Activated CD8-positive, alpha-beta T cell treated with anti-CD3 and anti-CD28 coated beads for 36 hours (primary cell): ENCODE measurements at places on chromosomes 5 and 9. TPM values are rescaled to one million over a fixed set of nuclear protein-coding genes. Genes with fewer than 3 reads are reported as not detected.

GRCh38 chr5:134458234-134459009 is 46.7 kb upstream of the CDKN2AIPNL start:
- no peak for DNase-seq

GRCh38 chr5:137379555-137380286 is 119.4 kb downstream of the SPOCK1 start:
- no peak for DNase-seq

- DNase-seq = no peak
Measured at GRCh38 chr9:26470284-26470683, 422.3 kb downstream of the CAAP1 start.

GRCh38 chr9:95981761-95982390 is 106.4 kb downstream of the ERCC6L2 start:
- DNase-seq = peak; percentile 29

DNA sequence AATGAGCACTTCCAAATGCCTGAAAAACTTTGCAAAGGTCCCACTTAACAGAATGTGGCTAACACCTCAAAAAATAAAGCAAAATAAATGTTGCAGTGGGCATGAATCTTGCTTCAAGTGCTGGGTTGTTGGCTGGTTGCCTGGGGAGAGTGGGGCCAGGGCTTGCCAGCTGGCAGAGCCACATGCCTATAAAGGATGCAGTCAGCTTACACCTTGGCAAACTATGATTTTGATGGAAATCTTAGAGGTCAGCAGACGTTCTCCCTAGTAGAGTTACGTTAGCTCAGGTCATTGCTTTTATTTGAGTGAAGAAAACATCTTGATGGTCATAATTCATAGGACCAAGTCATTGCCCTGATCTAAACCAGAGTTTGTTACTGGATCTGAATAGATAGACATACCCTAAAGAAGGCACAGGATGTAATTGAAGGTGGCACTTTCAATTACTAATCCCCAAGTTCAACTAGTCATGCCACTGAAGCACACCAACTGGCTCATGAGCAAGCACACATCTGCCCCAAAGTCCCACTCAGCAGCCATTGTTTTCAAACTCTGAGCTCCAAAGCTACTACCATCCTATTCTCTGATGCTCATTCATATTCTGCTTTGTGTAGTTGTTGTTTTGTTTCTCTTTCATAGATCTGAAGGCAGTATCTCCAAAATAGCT is 51.2 kb upstream of the ZSWIM6 start:
- peak; percentile 34 for DNase-seq

DNA sequence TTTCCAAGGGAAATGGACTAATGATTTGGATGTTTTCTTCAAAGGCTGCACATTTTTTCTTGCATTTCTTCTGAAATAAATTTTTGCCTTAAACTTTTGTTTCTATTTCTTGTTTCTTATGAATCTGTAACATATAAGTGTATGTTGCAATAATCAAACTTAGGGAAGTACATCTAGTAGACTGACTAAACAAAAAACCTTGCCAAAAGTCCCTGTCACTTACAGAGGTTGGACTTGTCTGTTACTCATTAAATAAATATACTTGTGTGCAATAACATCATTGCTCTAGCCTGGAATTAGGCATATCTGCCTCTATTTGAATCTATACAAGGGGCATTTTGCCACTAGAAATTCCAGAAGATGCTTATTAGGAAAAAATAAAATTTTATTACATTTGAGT is 56.6 kb downstream of the C6 start:
- no peak for DNase-seq

DNA sequence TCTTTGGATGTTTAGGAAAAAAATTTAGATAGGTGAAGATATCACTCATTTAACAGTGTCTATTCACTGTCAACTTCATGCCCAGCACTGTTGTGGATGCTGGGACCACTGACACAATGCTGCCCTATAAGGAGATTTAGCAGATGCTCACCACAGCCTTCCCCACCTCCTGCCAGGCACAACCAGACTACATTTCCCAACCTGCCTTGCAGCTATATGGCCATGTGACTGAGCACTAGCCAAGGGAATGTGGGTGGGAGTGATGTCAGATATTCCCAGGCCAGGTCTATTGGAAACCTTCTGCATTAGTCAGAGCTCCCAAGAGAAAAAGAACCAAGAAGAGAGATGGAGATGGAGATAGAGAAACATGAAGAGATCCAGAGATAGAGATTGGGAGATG is 302.6 kb upstream of the TAS2R1 start:
- DNase-seq = no peak

DNA sequence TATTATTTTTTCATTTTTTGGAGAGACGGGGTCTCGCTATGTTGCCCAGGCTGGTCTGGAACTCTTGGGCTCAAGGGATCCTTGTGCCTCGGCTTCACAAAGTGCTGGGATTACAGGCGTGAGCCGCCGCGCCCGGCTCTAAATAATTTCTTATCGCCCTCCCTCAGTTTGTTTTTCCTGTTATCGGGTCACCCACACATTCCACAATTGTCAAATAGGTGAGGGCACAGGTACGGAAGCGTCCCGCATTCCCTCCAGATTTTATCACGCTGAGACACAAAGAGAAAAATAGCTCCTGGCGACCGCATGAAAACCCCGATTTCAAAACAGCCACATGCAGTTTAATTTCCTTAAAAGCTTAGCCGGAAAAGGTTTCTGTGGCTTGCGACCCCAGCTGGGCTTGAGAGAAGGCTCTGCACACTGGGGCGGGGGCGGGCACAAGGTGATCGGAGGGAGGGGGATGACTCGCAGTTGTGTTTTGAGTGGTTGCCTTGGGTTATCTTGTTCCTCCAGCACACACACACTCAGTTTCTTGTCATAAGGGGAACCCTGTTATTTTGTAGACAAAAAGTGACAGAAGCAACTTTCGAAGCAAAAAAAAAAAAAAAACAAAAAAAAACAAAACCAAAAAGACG is 717 bp upstream of the IQGAP2 start:
- DNase-seq = peak; percentile 96

DNA sequence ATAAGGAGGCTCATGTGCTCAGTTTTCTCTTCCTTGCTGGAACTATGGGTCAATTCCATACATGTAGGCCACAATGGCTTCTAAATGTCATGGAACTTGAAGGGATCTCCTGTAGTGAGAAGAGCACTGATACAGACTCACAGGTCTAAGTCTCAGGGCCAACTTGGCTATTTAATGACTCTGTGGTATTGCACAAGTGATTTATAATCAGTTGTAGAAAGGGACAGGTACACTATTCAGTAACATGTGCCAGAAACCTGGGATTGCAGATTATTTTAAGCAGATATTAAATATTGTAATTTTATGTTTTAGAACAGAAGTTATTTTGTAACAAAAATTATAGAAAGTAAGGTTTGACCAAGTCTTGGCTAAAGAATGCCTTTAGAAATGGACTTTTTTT is 241.5 kb upstream of the PIK3R1 start:
- DNase-seq = no peak

GRCh38 chr9:11163843-11164242 is 551.0 kb upstream of the PTPRD start:
- DNase-seq = no peak

DNA sequence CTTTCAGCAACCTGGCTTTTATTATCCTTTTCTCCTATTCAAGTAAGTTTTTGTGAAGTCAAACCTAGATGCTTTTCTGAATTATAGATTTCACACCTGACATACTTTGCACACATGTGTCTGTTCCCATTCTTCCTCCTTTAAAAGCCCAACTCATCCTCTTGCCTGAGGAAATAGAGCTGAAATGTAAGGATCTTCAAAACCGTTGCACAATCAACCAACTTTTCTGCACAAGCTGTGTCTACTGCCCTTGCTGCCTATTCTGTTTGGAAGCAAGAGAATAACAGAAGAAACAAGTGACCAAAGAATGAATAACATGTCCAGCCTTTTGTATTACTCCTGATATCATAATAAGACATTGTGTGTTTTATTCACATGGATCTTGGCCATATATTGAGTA is 95.1 kb upstream of the ITGA1 start:
- DNase-seq = no peak

DNA sequence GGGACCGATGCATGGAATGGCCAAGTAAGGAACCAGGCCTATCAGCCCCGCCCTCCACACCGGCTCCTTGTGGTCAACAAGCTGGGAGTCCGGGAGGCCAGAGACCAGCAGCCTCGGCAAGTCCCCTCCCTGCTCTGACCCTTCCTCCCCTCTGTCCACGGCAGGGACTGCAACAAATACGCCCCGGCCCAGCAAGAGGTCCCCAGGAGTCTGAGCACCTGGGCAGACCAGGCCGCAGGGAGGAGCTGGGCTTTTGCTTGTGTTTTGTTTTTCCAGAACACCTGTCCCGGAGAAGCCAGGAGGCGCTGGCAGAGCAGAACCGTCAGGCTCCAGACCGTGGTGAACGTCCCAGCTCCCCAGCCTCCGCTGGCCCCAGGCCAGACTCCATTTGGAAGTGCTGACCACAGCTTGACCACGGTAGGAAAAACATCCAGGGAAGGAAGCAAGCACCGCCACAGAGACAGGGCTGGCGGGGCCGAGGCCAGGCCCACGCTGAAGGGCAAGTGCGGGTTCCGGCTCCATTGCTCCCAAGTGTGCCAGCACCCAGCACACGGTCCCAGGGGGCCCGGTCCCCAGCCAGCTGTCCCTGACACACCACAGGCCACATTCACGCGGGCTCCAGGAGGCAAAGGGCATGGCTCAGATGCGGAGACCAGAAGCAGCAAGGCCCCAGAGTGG is 56.7 kb downstream of the VAV2 start:
- no peak for DNase-seq

DNA sequence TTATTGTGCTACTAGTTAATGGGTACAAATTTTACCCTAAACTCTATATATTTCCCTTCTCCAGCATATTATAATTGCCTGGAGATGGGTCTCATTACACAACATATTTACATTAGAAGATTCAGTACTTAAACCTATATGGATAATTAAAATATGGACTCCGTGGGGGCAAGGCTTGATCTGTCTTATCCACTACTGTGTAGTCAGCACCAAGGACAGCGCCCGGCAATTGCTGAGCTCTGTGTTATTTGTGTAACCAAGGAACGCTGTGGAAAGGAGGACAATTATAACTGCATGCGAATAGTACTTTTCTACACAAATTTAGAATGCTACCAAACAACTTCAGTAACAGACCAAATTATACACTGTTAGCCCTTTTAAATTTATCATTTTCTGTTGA is 77.7 kb downstream of the DNAH5 start:
- peak; percentile 42 for DNase-seq

GRCh38 chr9:34544035-34544434 is 21.2 kb upstream of the ENHO start:
- DNase-seq = no peak

GRCh38 chr9:135093911-135094584 is 6.6 kb downstream of the OLFM1 start:
- DNase-seq = no peak

DNA sequence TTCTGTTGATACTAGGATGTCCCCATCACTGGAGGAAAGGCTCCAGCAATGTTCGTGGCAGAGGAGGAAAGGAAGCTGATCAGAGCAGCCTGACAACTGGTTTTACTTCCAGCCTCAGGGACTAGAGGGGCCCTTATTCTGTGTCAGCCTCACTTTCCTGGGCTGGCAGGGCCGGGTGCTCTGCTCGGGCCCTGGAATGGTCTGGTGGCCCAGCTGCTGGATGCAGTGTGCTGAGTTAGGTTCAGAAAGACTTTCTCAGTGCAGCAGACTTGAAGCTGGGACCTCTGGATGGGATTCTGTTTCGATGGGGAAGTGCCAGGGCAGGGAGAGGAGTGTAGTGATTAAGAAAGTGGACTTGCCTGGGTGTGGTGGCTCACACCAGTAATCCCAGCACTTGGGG is 81.0 kb downstream of the MACROH2A1 start:
- DNase-seq = no peak

Gene OR1Q1
- total RNA-seq = not detected

Gene LRRC19
- not detected for total RNA-seq

Gene PTGES
- 0.56 TPM for total RNA-seq

Gene PRRX2
- total RNA-seq = 1.2 TPM

Gene C9
- total RNA-seq = not detected

Gene PCDHA1
- total RNA-seq = not detected

Gene CRB2
- 0.09 TPM for total RNA-seq

Gene FLT4
- 4.4 TPM for total RNA-seq

Gene SLC2A6
- 6.7 TPM for total RNA-seq
